ENCODE measurements at places on chromosomes 3 and 15.
A peak's percentile ranks its signal among the peaks of the same experiment; 100 is the strongest.

GRCh38 chr15:97129674-97130073 is 799.2 kb downstream of the NR2F2 start:
- DNase-seq, result peak; percentile 8

GRCh38 chr3:120399372-120399771 is 50.2 kb upstream of the LRRC58 start:
- no peak for DNase-seq

DNA sequence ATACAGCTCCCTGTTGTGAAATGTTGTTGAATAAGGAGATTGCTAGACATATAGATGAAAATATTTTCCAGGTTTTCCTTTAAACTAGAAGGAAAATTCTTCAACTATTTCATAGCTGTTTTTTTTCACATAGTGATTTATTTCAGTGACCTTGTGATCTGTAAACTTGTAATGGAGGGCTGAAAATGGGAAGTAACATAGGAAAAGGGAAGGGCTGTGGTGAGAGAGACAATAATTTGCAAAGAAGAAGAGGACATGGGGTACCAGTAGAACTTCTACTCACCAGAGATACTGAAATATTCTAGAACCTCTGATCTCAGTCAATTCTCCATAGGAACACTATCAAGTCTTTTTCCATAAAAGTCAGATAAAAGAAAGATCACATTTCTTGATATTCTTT is 60.4 kb downstream of the PLS1 start:
- no peak for DNase-seq

DNA sequence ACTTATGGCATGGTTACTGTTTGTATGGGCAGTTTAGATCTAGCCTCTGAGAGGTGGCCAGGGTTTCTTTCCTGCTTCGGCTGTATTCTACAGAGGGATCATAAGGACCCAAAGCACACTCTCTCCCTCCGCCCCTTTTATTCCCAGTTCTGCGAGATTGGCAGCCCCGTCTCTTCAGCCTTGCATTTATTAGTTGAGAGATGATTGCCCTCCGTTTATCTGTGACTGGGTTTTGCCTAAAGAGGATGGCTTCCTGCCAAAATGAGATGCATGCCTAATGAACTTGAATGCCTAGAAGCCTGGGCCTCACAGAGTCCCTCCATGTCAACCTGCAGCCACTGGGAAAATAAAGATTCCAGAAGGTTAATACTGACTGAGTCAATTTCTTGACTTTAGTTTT is 97.1 kb upstream of the CHL1 start:
- no peak for DNase-seq

- DNase-seq, result no peak
Observed at GRCh38 chr3:3531476-3531875, 267.8 kb upstream of the LRRN1 start.
